GM23338 (cell line): ENCODE measurements at places on chromosomes 3 and 15. TPM values are rescaled to one million over a fixed set of nuclear protein-coding genes. Genes with fewer than 3 reads are reported as not detected.

BSN gene
- 0.38 and 0.50 TPM in 2 replicates for polyA plus RNA-seq

CSPG5 gene
- polyA plus RNA-seq = 0.86 and 1.3 TPM in 2 replicates

CCDC39 gene
- polyA plus RNA-seq = 1.6 and 2.6 TPM in 2 replicates

COLQ gene
- 0.71 and 0.78 TPM in 2 replicates for polyA plus RNA-seq

RPLP1 gene
- 3,258 and 3,794 TPM in 2 replicates for polyA plus RNA-seq

THSD4 gene
- polyA plus RNA-seq = 0.99 and 2.0 TPM in 2 replicates

BFSP2 gene
- polyA plus RNA-seq = not detected in 2 replicates

ITIH1 gene
- not detected in 2 replicates for polyA plus RNA-seq

SAMD7 gene
- not detected in 2 replicates for polyA plus RNA-seq

PLSCR5 gene
- polyA plus RNA-seq = not detected in 2 replicates
